Esophagus squamous epithelium (tissue), 5 donors: ENCODE measurements at places on chromosomes 2 and 18. TPM values are rescaled to one million over a fixed set of nuclear protein-coding genes. Genes with fewer than 3 reads are reported as not detected.

SPATA3 gene
- not detected for total RNA-seq

LGALSL gene
- 49.4 TPM for total RNA-seq

KCNIP3 gene
- 2.0 TPM for total RNA-seq

CCBE1 gene
- total RNA-seq, result 4.6 TPM

PCARE gene
- total RNA-seq, result 0.04 TPM

EVX2 gene
- total RNA-seq, result not detected

NBEAL1 gene
- 26.5 TPM for total RNA-seq

BMP10 gene
- not detected for total RNA-seq

KYNU gene
- total RNA-seq, result 39.4 TPM

GCG gene
- not detected for total RNA-seq

SLC14A1 gene
- 1.1 TPM for total RNA-seq

CRYGC gene
- total RNA-seq, result not detected

CNDP1 gene
- total RNA-seq, result not detected

KIF3C gene
- 1.3 TPM for total RNA-seq

GAL3ST2 gene
- total RNA-seq, result 0.38 TPM

INHBB gene
- total RNA-seq, result 2.5 TPM

FIGN gene
- total RNA-seq, result 1.9 TPM

STEAP3 gene
- total RNA-seq, result 27.4 TPM

MAL gene
- 560 TPM for total RNA-seq

GKN2 gene
- not detected for total RNA-seq

UGT1A5 gene
- total RNA-seq, result 5.2 TPM

CENPA gene
- 3.4 TPM for total RNA-seq

PFN4 gene
- not detected for total RNA-seq

CYP27C1 gene
- 0.95 TPM for total RNA-seq

DUSP11 gene
- 24.5 TPM for total RNA-seq

GREB1L gene
- 0.95 TPM for total RNA-seq

CFAP221 gene
- not detected for total RNA-seq

TXNDC9 gene
- total RNA-seq, result 46.3 TPM

DTNA gene
- total RNA-seq, result 75.0 TPM
